ENCODE measurements at places on chromosomes 2 and 18.

DNA sequence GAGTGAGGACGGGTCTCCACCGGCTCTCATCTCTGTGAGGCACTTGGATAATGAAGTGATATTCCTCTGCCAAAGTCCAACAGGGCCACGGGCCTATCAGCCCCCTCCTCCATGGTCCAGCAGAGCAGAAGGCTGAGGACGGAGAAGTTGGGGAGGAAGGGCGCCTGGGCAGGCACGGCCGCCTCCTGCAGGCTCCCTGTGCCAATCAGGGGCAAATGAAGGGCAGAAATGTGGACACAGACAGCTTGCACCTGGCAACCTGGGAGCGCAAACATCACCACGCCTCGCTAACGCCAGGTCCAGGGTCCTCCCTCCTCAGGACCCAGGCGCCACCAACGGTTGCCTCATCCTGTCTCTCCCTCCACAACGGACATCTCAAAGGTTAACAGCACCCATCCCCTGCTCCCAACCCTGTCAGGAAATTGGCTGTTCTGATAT, 24.3 kb downstream of the SMAD7 start:
- DNase-seq, result no peak

- DNase-seq, result no peak
These were observed 2.6 kb downstream of the TET3 start for GRCh38 chr2:73987109-73987947.

DNA sequence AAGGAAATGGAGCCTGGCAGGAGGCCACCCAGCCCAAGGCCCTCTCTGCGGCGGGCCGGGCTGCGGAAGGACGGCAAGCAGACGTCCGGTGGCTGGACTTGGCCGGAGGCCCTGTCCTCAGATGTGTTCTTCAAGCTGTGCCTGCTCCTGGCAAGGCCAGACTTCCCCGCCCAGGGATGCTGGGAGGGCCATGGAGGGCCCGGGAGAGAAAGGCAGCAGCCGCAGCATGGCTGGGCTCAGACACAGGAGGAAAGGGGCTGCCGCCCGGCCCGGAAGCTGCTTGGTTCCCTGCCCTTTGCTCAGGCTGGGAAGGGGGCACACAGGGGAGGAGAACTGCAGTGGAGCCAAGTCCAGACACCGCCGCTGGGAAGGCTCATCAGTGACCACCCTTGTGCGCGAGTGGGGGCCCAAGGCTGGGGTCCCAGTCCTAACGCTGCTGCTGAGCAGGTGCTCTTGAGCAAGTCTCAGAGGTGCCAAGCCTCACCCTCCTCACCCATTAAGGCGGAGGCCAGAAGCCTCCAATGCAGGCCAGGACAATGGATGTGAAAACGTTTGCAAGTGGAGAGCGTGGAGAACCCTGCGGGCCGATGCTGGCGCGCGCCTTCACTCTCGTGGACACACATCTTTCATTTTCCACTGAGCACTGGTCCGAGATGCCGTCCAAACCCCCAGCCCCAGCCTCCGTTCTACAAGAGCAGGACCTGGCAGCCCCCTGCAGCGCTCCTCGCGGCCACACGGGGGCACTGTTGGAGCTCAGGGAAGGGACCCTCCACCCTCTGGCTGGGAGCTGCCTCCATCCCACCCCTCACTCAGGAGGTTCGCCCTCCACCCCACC, 7.9 kb downstream of the CROCC2 start:
- DNase-seq, result peak; percentile 42

DNA sequence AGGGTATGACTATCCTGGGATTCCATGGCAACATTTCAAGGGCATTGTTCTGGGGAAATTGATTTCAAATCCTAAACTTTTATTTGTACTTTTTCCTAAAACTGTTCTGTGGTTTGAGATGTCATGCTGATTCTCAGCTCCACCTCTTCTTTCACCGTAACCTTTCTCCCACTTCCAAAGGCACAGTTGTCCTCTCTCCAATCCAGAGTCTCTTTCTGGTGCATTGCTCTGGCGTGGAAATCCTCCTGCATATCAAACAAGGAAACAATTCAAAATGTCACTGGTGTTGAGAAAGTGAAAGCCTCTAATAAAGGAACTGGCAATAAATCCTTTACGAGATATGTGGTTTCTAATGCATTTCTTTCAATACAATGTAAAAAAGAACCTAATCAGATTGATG, 155.1 kb upstream of the CDH2 start:
- DNase-seq, result no peak

GRCh38 chr2:10864861-10865636, 46.7 kb upstream of the KCNF1 start:
- DNase-seq, result no peak

- DNase-seq, result no peak
These were observed 109.1 kb downstream of the RTP5 start for GRCh38 chr2:241978670-241979069.

DNA sequence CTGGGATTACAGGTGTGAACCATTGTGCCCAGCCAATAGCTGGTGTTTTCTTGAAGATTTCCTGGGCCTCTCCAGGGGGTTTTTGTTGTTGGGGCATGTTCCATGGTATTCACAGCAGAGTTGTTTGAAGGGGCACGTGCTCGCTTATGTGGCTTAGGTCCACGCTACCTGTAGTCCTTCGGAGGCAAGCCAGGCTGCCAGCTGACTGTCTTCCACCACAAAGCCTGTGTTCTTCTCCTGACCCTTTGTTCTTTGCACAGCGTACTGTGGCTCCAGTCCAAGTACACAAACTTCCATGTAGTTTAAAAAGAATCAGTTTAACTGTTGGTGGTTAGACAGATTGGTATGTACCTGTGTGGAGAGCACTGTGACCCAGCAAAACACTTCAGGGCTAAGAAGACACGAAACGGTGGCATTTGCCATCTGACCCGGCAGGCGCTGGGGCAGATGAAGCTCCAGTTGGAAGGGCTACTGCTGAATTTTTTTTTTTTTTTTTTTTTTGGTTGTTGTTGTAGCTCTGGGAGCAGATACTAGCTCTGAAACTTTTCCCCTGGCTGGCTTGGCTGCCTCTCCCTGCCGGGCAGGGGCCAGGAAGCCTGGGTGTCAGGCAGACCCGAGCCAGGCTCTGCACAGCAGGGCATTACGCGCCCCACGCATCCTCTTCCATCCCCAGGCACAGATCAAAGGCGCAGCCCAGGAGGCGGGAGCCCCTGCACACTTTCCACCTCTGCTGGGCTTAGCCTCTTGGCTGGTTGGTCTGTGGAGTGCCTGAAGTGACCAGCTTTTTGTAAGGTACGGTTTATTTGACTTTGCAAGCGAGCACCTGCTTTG, 5.7 kb downstream of the GREB1 start:
- peak; percentile 24 for DNase-seq

Measured in NCI-H1694 (cell line).